ENCODE measurements at places on chromosomes 2 and 18.

DNA sequence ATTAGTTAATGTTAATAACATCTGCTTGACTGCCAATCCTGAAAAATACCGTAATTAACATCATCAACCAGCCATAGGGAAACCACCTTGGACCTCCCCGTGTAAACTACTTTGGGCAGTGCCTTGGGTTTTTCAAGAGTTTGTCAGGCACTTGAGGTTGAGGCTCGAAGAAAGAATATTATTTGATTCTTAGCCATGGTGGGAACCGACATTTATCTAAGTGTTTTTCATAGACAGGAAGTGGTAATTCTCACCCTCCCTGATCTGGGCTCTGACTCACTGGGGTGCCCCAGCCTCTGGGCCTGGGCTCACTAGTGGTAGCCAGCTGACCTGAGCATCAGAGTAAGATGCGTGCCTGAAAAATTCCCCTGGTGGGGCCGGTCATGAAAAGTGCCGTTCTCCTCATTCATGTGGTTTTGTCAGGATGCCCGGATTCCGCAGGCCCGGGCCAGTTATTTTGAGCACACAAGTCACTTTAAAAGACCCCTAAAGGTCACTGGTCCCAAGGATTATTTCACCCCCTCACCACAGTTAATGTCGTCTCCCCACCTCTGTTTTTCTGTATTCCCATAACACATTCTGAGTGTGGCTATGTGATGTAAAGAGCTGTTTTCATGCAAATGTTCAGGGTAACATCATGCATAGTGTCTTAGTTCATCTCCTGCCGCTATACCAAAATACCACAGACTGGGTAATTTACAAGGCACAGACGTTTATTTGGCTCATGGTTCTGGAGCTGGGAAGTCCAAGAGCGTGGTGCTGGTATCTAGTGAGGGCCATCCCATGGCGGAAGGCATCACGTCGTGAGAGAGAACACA, 21.6 kb upstream of the SPATA3 start:
- peak; percentile 67 for DNase-seq

- DNase-seq = no peak
These were observed 235.2 kb downstream of the MTX2 start for GRCh38 chr2:176504440-176504839.

DNA sequence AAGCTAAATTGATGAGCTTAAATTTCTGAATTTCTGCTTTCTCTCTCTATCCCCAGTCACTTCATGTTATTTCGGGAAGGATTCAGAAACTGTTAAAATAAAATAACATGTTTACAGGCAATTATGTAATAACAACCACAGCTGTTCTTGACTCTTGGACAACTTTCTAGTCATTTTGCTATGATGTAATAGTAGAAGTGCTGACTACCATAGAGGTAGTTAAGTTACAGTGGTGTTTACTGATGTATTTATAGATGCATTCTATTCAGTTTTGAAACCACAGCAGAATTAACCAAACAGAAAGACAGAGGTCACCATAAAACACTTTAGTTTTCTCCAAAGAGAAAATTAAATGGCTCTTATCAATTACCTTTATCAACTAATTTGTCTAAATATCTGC, 1292.0 kb upstream of the CHAC2 start:
- DNase-seq = no peak

DNA sequence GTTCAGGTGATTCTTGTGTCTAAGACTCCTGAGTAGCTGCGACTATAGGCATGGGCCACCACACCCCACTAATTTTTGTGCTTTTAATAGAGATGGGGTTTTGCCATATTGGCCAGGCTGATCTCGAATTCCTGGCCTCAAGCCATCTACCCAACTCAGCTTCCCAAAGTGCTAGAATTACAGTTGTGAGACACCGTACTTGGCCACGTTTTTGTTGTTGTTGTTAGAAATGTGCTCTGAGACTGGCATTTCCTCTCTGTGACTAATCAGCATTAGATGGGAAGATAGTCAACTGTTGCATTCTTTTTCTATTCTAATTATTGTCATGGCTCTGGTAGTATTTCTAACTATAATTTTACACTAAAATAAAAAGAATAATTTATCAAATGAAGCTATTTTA, 191.7 kb downstream of the CAMKMT start:
- peak; percentile 62 for DNase-seq

GRCh38 chr2:64996871-64997307, 7.7 kb downstream of the SLC1A4 start:
- DNase-seq = no peak

- DNase-seq = no peak
These were observed 321.5 kb upstream of the FSIP2 start for GRCh38 chr2:185417111-185417510.

DNA sequence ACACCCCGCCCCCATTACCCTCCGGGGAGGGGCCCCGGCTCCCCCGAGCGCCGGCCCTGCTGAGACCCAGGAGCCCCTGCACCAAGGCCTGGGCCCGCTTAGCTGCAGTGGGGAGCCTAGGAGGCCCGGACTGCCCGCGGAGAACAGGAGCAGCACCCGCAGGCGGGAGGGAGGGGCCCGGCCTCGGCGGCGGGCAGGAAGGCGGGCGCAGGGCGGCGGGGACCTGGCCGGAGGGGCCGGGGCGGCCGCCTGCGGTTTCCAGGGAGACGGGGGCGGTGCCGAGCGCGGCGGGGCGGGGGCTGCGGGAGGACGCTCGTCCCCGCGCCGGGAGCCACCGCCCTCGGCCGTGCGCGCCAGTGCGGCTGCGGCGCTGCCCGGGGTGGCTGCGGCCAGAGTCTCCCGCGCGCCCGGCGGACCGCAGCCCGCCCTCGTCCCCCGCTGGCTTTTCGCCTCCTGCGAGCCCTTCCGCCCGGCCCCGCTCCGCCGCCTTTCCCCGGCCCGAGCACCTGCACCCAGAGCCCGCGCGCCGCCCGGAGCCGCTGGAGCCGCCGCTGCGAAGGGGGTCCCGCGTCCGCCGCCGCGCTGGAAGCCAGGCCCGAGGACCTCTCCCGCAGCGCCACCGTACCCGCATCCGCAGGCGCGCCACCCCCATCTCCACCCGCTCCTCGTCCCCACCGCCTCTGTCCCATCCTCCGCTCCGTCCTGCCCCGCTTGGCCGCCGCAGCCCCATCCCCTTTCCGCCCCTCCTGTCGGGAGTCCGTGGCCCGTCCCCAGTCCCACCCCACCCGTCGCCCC, 17.2 kb downstream of the GPC1 start:
- peak; percentile 47 for DNase-seq

DNA sequence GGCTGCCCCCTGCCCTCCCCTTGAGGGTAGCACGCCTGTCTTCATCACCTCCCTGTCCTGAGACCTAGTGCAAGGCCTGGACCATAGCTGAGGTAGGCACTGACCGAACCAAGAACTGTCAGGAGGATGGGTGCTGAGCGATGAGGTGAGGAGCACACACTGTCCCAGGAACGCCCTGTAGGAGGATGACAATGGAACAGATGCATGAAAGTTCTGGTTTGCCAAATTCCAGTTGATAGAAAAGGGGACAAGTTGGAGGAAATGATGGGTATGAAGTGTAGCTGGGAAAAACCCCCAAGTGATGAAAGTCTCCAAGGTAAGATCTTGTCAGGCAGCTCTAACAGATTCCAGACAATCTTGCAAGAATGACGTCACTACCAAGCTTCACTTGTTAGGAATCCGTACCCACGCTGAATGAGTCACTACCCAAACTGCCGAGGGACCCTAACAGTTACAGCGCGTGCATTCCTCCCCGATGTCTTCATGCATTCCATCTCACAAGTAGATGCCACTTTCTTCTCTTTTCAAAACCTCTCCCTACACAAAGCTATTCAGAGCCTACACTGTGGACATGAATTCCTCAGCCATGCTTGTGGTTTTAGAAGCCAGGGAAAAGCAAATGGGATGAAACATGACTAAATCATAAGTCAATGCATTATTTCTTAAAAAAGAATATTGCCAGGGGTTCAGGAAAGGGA, 27.6 kb downstream of the MRPL33 start:
- DNase-seq = peak; percentile 100

DNA sequence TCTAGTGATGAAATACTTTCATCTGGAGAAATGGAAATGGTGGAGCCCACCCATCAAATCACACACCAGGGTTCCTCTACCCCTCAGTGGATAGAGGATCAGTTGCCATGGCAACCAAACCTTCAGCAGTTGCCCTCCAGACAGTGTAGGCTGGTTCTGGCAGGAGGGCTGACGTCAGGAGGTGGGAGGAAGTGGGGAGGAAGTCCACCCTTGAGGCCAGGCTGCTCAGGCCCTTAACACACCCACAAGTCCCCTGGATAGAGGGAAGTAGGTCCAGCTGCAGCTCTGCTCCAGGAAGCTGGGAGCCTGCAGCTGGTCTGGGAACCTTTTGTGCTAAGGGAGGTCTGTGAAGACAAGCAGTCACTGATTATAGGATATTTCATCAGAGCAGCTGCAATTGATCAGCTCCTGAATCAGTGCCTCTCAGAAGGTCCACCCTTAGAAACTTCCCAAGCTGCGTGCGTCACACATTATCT, 186.6 kb downstream of the MTX2 start:
- DNase-seq = peak; percentile 88

DNA sequence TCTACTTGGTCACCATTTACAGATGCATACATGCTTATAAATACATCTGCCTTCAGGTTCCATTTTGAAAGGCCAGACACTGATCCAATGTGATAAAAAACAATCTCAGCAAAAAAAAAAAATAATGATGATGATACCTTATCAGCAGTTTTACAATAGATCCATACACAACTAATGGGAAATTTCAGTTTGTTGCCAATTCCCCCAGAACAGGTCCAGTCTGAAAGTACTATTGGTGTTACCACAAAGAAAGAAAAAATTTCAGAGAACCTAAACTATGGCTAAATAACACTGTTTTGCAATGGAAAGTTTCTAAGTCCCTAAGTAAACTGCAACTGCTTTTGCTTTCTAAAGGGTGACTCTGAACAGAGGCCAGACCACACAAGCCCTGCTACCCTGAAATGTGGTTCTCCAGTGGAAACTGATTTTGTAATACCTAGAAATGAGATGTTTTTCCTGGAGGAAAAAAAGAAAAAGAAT, 54.1 kb downstream of the LPIN2 start:
- DNase-seq = peak; percentile 78

GRCh38 chr2:62362561-62362960, 143.4 kb downstream of the TMEM17 start:
- DNase-seq = no peak

DNA sequence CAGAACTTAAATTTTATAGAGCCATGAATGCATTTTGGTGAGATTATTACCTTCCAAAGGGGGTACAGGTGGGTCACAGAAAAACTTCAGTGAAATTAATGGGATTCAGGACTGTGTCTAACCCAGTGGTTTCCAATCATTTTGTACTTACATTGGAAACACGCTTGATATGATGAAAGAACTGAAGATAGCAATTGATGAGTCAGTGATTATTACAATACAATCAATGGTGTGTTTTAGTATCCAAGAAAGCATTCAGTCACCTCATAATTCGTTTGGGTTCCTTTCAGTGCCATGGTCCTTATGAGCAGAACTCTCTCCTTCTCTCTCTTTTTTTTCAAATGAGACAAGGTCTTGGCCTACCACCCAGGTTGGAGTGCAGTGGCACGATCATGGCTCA, 66.5 kb upstream of the IGFBP5 start:
- no peak for DNase-seq

- no peak for DNase-seq
These were observed 990 bp upstream of the GDF7 start for GRCh38 chr2:20666005-20666303.

- DNase-seq = no peak
These were observed 378.3 kb upstream of the SALL3 start for GRCh38 chr18:78601349-78601748.

DNA sequence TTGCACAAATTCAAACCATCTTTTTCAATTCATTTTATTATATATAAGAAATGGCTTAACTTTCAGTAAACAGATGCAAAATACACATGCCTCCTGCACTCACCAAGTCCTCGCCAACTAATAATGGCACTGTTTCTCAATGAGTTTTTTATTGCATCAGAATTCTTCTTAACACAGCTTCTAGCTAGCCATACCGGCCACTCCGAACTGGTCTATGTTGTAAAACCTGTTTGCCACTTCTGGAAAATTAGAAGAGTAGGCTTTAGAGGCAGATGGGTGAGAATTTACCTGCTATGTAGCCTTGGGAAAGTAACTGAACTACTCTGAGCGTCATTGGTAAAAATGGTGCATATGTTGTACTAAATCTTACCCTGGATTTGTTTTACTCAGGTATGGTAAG, 100.6 kb upstream of the LHCGR start:
- DNase-seq = no peak

DNA sequence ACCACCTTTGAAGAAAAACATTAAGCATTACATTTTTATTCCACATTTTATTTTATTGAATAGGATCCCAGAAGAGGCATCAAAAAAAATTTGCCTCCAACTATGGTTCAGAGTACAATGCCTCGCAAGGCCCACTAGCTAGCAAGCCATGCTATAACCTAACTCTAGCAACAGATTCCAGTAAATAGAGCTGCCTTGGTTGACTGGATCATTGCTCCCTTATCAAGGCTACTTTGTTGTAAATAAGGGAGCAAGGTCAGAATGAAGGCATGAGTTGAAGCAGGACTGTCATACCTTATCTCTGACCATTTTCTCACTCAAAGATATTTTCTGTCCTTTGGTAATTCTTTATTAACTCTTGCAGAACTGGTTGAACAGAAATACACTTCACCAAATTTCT, 672.6 kb downstream of the EPHA4 start:
- no peak for DNase-seq

All from fibroblast of pulmonary artery (primary cell).